ENCODE measurements at places on chromosomes 6 and 20.

DNA sequence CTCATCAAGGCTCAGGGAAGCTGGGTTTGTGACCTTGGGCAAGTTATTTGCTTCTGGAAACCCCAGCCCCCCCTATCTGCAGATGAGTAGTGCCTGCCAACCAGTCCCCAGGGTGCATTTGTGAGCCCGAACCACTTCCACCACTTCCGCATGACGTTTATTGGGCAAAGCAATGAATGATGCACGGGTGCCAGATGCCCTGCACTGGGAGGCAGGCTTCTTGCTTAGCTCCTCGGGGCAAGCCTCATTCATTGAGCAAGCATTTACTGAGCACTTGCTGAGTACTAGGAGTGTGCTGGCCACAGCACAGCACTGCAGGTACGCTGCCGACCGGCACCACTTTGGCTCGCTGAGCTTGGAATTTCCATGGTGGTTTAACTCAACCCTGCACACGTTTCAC, 60.2 kb downstream of the GNAS-AS1 start:
- DNase-seq = no peak

GRCh38 chr20:16378712-16379370, 194.4 kb downstream of the KIF16B start:
- DNase-seq = no peak

DNA sequence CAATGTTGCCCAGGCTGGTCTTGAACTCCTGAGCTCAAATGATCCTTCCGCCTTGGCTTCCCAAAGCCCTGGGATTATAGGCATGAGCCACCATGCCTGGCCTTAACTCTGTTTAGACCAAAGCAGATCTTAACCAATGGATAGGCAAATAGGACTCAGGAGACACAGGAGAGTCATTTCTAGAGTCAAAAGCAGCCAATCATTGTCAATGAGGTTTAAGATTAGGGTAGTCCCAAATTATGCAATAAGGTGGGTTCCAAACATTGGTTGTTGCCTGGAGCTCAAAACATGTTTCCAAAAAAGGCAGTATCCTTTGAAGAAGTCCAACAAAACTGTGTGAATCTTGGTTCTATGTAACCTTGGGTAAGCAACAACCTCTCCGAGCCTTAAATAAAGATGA, 95.7 kb upstream of the JARID2 start:
- DNase-seq = no peak

GRCh38 chr6:108163267-108163643, 2.6 kb upstream of the NR2E1 start:
- DNase-seq = no peak

DNA sequence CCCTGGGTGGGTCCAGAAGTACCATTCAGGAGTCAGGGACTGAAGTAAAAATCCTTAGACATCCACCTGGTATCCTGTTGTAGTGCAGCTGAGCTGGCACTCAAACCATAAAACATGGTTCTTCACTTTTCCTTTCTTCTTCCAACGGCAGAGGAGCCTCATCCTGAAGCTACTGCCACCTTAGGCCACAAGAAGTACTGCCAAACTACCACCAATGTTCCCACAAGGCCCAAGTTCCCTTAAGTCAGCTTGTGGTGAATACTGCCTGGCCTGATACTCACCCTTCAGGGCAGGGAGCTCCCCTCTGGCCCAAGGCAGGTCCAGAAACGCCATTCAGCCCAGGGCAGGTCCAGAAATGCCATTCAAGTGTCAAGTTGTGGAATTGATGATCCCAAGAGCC, 1053.4 kb upstream of the CITED2 start:
- no peak for DNase-seq

Data from NCI-H1092 (cell line).